ENCODE measurements at places on chromosomes 3 and 15.

GRCh38 chr15:92074646-92075045 is 221.1 kb downstream of the SLCO3A1 start:
- peak; percentile 89 for DNase-seq

- peak; percentile 23 for DNase-seq
These were observed 25.0 kb downstream of the ADAM10 start for GRCh38 chr15:58724466-58724865.

DNA sequence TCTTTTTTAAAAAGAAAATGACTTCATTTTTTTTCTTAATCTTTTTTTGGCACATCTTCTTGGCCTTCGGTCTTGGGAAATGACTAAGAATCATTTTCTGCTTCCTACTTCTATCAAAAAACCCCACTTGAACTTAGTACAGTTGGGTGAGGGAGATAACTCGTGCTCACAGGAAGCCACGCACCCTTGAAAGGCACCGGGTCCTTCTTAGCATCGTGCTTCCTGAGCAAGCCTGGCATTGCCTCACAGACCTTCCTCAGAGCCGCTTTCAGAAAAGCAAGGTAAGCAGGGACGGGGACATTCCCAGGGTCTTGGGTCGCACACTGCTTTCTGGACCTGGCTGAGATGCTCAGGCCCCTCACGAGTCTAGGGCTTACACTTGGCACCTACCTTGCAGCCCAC is at the start of gene CCR4:
Gene CCR4 (plus strand): TSS at position 235 of the 402 bp plus-strand sequence. CDS start 1,779 bp downstream, outside the sequence.
- DNase-seq: no peak

DNA sequence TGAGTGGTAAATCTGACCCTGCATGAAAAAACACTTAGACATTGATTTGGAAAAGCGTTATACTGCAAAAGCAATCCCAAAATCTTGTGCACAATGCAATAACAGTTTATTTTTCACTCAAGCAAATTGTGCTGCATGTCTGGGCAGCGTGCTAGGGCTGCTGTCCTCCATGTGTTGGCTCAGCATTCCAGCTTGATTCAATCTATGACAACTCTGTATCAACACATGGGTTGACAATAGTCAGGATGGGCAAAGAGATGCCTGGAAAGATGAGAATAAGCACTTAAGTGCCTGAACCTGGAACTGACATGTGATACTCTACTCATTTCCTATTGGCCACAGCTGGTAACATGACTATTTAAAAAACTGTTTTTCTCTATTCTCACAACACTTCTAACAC is 51.8 kb downstream of the DUT start:
- DNase-seq: no peak

DNA sequence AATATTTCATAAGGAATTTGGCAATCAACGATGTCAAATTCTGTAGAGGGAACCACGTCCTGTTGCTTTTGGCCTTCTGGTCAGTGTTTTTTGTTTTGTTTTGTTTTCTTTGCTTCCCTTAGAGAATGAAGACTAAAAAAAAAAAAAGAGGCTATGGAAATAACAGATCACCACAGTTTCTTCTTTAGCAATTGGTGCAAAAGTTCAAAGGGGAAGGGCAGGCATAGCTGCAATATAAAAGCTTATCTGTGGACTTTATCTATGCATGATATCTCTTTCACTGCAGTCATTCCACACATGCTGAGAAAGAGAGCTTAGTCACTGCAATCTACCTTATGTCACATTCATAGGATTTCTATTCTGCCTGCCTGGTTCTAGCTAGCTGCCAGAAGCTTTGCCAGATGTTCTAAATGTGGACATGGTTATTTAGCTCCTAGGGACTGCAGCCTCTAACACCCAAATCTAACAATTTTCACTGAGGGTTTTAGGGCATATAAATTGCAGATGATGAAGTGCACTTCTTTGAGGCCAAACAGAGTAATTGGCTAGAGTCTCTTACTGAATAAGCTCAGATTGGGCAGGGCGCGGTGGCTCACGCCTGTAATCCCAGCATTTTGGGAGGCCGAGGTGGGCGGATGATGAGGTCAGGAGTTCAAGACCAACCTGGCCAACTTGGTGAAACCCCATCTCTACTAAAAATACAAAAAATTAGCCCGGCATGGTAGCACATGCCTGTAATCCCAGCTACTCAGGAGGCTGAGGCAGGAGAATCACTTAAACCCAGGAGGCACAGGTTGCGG is 637.2 kb downstream of the NTRK3 start:
- DNase-seq: peak; percentile 28

DNA sequence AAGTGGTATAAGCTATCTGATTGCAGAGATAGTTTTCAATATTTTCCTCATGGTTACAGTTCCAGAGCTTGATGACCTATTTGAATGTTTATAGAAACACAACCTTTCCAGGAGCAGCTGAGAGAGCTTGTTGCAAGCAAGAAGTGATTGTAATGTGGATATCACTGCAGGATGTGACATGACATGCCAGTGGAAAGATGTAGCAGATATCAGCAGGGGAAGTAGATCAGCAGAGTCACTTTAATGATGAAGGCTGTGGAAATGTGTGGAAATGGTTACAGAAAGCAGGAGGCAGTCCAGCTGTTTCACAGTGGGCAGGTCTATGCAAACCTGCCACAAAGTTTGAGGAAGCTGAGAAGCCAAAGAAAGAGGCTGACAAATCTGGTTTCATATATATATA is 21.0 kb downstream of the TMEM158 start:
- no peak for DNase-seq
